ENCODE measurements at places on chromosomes 3 and 15.

DNA sequence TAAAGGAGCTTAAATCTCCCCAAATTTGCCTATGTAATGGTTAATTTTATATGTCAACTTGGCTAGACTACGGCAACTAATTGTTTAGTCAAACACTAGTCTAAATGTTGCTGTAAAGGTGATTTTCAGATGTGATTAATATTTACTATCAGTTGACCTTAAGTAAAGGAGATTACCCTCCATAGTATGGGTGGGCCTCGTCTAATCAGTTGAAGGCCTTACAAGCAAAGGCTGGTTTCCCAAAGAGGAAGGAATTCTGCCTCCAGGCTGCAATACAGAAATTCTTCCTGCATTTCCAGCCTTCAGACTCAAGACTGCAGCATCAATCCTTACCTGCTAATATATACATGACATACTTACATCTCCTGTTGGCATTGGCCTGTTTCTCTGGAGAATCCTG, 23.6 kb downstream of the SLC12A8 start:
- DNase-seq = no peak

DNA sequence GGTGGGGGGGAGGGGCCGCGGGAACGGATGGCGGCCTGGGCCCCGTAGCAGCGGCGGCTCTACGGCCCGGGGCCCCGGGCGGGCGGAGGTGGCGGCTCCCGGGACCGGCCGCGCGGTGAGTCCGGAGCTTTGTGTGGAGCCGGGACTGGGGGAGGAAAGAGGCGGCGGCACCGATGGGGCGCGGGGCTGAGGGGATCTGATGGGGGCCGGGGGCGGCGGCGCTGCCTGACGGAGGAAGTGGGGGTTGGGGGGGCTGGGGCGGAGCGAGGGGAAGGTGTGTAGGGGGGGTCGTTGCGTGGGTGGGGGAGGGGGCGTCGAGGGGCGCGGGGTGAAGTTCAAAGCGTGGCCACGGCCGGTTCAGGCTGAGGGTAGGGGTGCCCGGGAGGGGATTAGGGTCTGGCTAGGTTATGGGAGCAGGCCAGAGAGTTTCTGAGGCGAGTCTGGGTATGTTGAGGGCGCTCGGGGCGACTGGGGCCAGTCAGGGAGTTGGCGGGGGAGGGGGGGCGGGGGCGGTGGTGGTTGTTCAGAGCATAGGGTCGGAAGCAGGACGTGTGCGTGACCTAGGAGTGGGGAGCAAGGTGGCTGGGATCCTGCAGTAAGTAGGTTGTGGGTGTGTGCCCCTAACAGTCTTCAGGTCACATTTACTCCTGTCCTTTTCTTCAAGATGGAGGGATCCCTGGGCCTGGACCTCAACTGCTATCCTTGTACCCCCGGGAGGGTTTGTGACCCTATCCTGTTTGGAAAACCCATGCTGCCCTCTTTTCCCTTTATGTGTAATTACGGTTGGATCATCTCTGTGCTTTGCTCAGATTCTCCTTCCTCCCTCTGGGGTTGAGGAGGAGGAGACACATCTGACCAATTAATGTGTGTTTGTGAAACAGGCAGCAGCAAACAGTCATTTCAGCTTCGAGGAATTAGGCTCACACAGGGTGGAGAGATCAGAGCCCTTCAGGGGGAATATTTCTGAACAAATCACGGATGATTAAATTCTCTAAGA, 644 bp downstream of the ZNF609 start:
- no peak for DNase-seq

DNA sequence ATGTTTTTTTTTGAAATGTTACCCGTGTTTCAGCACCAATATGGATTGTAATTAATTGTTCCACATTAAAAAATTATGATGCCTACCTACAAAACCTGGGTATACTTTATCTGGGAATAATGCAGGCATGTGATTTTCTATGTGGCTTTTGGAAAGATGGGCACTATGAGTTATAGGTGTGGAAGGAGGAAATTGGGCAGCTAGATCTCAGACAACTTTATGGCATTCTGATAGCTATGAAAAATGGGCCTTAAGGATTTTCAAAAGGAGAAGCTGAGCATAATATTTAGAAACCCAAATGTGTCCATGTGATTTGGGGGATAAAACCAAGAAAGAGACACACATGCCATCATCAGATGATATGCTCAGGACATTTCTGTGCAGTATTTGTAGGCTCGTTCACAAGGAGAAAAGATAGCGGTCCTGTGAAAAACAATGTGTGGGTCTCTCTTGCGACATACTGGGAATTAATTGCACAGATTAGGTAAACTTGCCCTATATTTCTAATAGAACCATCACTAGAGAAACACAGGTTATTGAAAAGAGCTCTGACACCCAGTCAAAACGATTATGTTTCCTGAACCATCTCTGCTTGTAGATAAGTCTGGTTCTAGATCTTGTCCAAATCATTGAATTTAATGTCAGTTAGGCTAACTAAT, 35.3 kb downstream of the ARPP21 start:
- no peak for DNase-seq

DNA sequence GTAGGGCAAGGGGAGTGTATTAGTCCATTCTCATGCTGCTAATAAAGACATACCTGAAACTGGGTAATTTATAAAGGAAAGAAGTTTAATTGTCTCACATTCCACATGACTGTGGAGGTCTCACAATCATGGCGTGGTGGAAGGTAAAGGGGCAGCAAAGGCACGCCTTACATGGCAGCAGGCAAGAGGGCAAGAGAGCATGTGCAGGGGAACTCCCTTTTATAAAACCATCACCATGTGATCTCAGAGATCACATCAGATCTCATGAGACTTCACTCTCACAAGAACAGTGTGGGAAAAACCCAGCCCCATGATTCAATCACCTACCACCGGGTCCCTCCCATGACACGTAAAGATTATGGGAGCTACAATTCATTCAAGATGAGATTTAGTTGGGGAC, 41.4 kb downstream of the SUMF1 start:
- no peak for DNase-seq

- DNase-seq = no peak
Observed at GRCh38 chr3:195110647-195111318, 160.2 kb downstream of the XXYLT1 start.

- no peak for DNase-seq
Observed at GRCh38 chr3:62365391-62366125, 7.8 kb downstream of the FEZF2 start.

DNA sequence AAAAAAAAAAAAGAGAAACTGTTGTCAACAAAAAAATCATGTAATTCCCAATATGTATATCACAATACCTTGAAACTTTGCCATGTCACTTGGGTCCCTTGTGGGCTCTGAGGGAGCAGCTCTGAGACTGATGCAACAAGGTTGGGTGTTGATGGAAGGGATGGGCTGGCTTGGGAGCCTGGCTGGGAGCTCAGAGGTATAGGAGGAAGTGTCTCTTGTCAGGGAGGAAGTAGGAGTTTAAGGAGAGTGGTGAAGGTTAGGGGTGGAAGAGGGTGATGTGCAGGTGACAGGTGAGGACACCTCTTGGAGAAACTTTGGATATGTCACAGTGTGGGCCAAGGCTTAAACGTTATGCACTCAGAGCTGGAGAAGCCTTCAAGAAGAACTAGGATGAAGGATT, 2.0 kb upstream of the TM6SF1 start:
- DNase-seq = no peak

DNA sequence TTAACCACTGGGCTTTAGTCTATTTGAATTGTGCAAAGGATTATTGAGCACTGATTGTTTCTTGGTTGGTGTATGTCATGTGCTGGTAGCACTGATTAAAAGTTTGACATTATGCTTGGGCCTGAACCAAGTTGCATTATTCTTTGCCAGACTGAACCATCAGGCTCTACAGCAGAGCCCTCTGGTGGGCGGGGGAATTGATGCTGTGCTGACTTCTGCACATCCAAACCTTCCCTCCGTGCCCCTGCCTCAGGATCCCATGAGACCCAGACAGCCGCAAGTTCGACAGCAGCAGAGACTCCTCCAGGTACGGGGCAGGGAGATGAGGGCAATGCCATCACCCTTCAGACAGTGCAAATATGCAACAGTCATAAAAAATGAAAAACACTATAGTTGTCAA, 28.4 kb upstream of the P2RY12 start:
- DNase-seq = no peak

DNA sequence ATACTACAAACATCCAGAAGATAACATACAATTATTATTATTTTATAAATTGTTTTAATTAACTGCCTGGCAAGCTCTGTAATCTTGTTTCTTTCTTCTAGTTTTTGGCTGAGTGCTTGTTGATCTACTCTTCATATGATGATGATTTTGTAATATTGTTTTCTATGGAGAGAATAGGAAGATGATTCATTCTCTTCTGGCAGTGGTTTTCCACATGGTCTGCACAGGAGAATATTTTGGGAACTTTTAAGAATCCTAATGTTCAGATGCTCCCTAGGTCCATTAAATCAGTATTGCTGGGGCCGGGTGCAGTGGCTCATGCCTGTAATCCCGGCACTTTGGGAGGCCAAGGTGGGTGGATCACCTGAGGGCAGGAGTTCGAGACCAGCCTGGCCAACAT, 37.6 kb downstream of the CACNA2D3 start:
- DNase-seq = no peak

DNA sequence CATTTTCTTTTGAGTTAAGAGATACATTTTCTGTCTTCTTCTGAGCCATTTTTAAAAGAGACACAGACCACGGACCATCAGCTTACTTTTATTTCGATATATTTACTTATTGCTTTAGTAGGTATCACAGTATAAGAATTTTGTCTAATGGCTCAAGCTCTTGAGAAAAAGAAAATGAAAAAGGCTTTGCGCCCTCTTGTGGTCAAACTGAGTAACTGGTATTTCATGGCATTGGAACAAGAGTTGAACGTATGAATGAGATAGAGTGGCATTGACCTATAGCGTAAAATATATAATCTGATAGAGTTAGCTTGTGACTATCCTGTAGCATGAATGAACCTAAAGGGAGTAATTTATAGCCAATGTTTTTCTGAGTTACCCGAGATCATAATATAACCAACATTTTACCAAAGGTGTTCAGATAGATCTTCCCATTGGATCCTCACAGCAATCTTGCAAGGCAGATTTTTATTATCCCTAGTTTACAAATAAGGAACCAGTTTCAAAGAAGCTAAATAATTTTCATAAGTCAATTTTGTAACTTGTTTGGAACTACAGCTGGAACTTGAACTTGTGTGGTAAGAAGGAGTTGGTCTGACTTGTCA, 154.6 kb downstream of the POLR2M start:
- no peak for DNase-seq

GRCh38 chr3:157089455-157090221, 70.3 kb downstream of the CCNL1 start:
- no peak for DNase-seq

DNA sequence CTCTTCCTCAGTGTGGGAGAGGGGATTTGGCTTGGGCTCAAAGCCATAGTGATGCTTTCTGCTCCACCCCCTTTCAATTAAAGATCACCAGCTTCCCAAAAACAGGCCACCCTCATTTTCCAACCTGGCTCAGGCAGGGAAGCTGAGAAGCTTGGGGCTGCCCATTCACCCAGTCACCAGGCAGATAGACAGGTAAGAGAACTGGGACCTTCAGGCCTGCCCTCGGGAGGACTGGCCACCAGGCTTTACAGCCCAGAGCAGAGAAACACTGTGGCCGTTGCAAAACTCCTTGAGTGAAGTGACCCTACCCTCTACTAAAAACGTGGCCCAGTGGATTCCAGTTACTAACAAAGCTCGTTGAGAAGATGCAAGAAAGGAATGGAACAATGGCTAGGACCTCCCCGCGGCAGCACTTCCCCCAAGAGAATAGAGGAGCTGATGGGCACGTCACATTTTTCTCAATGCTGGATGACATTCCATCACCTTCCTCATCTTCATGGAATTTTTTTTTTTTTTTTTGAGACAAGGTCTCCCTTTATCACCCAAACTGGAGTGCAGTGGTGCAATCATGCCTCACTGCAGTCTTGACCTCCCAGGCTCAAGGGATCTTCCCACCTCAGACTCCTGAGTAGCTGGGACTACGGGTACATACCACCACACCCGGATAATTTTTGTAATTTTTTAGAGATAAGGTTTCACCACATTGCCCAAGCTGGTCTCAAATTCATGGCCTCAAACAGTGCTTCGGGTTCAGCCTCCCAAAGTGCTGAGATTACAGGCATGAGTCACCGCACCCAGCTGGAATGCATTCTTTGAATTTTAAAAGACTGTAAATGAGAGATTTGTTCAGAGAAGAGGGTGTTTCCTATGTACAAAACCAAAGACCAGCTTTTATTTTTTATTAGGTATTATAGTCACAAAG, 37.9 kb downstream of the LIPC start:
- DNase-seq = no peak

DNA sequence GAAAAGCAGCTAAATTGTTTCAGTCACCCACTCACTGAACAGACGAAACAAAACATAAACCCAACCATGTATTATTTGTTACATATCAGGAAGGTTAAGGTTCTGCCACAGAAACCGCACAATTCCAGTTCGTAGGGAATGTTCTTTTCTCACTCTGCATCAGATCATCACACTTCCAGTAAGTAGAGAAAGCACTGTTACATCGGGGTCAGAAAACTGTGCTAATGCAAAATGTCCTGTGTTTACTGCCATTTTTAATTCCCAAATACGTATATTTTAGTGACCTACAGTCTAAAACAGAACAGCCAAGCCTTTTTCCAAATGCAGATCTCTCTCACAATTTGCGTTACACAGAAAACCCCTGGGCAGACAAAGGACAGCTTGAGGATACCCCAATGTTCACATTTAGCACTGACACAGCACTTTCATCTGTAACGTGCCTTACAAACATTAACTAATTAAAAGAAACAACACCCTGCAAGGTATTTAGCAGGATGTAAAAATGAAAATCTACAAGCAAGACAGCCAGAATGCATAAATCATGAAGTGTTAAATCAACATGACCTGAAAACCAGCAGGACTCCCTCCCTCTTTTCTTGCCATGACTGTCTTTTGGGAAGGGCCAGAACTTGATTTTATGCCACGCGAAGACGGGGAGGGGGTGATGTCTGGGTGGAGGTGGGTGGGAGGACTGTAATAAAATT, 34.8 kb upstream of the SKIL start:
- no peak for DNase-seq

GRCh38 chr3:67017211-67017610, 19.1 kb downstream of the KBTBD8 start:
- no peak for DNase-seq

DNA sequence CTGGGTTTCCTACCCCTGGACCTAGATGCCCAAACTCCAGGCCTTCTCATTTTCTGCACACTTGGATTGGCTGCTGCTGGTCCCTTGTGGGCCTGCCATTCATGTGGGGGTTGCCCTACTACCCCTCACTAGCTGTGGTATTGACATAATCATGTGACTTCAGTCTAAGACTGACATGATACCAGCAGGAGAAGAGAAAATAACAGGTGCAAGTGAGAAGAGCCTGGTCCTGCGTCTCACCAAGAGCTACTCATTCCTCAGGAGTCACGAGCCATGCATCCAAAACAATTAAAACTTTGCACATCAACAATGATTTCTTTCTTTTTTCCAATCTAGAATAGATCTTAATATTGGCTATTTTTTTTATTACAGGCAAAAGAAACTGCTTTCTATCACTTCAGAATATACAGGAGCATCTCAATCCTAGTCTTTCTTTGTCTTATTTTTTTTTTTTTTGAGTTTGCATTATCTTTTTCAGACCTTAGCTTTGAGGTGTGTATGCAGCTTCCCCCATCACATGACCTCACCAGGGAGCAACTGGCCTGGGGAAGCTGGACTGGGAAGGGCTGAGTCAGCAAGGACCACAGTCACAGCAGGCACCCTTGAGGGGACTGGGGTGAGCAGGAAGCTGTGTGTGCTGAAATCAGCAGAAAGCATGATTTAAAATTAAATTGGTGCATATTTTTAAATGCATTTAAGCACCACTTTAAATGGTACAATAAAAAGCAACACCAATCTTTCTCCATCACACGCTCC, 27.6 kb downstream of the SLC9A9 start:
- no peak for DNase-seq

GRCh38 chr3:29552051-29552450, 271.2 kb downstream of the RBMS3 start:
- no peak for DNase-seq

Measured in NCI-H2081 treated with DMSO at 0.1 percent for 48 hours (cell line).